Cerebellum (tissue), 4 donors: ENCODE measurements at places on chromosomes 7 and 10. TPM values are rescaled to one million over a fixed set of nuclear protein-coding genes. Genes with fewer than 3 reads are reported as not detected.
A peak's percentile ranks its signal among the peaks of the same experiment; 100 is the strongest.

LRRTM3 gene
- total RNA-seq, result 17.1 TPM

HOXA4 gene
- not detected for total RNA-seq

DNA sequence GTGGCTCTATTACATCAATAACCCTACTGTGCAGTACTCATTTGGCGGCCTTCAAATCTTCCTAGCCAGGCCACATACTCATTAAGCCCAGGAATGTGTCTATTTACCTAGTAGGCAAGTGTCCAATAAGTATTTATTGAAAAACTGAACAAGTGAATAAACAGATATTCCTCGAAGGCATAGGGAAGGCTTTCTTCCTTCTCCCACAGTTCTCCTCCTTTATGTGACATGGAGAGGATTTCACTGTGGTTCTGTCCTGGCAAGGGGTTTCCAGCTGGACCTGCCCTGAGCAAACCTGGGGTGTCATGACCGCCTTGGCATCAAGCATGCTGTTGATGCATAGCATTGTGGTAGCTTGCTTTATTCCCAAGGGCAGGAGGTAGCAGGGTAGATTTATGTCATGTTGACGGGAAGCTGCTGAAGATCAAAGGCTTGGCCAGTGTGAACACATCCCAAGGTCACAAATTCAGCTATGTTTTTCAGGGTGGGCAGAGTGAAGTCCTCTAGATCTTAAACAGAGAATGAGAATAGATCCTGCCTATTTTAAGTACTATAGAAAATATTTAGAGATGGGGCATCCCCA lies 195.1 kb downstream of the INHBA start:
- DNase-seq, result no peak

FANK1 gene
- total RNA-seq, result 4.4 TPM

ZP3 gene
- total RNA-seq, result 0.45 TPM

DNA sequence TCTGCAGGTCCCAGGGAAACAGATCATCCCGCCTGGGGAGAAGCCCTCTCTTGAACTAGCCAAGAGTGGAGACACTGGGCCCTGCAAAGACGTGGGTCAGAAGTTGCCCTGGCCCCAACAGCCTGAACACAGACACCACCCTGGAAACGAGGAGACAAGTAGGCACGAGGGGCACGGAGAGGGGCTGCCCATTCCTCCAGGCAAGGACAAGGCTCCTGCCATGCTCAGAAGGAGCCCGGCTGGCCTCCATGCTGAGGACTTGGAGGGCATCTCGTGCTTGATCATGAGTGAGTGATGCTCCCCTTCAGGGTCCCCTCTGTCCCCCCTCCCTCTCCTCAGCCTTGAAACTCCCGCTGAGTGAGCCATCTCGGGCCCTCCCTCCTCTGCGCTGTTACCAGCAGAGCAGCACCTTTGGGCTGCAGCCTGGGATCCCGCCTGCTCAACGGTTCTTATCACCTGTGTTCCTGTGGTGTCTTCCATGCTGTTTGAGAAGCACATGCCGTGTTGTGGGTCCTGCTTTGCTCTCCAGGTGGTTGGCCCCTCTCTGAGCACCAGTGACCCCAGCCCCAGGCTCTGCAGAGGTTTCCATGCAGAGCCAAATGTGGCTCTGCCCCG lies 544.3 kb downstream of the TCERG1L start:
- no peak for DNase-seq

GRCh38 chr7:150787321-150788281 lies 12.6 kb downstream of the TMEM176B start:
- DNase-seq, result no peak

DNA sequence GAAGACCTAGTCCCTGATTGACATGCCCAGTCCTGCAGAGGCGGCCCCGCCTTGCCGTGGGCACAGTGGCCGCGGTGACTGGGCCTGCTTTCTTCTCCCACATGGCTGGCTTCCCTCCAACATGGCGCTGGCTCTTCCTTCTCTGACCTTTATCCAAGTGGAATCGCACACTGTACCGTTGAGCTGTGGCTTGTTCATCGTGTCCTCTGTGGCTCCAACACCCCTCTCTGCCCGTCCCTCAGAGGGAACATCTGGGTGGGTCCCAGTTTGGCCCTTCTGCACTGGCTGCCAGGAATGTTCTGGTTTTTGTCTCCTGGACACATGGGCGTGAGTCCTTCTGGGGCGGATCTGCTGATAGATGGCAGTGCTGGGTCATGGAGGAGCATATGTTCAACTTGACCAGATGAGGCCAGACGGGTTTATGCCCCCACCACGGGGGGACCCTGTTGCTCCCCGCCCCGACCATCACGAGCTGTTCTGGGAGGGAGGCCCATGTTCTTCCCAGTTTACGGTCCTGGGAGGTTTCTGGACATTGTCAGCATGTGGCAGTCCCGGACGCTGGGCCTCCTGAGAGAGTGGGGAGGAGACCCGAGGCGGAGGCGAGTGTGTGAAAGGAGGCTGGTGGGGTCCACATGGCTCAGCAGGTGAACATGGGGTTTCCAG lies 63.5 kb downstream of the LHPP start:
- peak; percentile 63 for DNase-seq

MACC1 gene
- 0.18 TPM for total RNA-seq

GRCh38 chr10:62264702-62265436 lies 3.8 kb downstream of the RTKN2 start:
- no peak for DNase-seq

DNA sequence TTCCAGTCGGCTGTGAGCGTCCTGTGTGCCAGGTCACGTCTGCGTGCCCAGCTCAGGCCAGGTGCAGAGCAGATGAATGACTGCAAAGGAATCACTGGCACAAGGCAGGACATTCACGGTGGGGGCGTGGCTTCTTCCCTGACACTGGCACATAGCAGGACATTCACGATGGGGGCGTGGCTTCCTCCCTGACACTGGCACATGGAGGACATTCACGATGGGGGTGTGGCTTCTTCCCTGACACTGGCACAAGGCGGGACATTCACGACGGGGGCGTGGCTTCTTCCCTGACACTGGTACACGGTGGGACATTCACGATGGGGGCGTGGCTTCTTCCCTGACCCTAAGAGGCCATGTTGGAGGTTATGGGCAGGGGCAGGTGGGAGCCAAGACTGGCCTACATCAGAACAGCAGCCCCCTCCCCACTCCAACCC lies 64.3 kb downstream of the MYL10 start:
- no peak for DNase-seq

DNA sequence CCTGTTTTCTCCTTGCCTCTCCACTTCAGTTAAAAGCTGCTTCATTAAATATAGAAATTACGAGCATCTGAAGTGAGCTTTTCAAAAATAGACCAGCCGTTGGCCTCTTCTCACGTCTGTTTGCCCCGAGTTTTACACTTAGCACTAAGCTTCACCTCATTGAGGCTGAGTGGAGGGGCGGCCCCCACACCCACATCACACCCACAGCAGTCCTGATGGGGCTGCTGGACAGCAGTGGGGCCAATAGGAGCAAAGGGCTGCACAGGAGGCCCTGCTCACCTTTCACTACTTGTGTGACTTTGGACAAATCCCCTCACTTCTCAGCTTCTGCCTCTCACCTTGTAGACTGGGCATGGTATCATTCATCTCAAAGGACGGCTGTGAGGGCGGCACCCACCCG lies 677.8 kb downstream of the SDK1 start:
- no peak for DNase-seq

TMEM140 gene
- 0.18 TPM for total RNA-seq

DNA sequence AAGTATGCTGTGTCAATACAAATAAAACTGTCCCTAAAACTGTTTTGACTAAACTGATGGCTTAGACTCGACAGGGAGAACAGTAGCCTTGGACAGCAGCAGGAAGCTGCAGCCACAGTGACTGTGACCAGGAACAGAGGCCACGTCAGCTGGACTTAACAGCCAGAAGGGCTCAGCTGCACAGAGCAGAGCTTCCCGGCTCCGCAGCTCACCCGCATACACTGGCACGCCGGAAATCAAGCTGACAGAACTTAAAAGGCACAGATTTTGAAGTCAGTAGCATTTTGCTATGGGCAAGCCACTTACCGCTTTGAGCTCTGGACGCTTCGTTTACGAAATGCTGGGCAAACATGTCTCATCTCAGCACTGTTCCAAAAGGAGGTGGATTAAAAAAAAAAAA lies 769.7 kb upstream of the AUTS2 start:
- no peak for DNase-seq

GRCh38 chr10:120492346-120492745 lies 35.3 kb downstream of the PLPP4 start:
- no peak for DNase-seq

- no peak for DNase-seq
These were observed 535.9 kb upstream of the POT1 start for GRCh38 chr7:125465527-125465926.

DNA sequence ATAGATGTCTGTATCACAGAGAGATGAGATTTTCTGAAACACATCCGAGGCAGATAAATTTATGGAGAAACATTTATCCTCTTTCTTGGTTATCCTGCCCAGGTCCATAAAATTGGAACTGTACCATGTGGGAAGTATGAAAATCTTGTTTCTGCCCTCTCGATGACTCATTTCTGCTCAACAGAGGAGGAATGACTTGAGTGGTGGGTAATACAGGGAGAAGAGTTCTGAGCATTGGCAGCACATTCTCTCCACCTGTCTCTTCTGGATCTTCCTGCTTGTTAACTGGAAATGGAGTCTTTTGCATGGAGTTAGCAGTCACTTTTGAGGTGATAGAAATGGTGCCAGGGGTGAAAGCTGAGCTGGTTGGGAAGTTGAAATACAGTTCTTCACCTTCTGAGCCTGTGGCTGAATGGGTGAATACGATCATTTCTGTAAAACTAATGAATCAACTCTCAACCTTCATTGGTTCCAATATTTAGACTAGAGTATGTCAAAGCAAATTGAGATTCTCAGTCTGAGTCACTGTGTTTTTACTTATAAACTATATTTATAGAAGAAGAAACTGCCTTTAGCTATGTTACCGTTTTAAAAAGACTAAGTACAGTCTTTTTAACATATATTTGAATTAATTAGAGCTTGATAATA lies 945.5 kb downstream of the SORCS3 start:
- DNase-seq, result no peak

- DNase-seq, result no peak
These were observed 491.8 kb upstream of the GHITM start for GRCh38 chr10:83647526-83647925.

- DNase-seq, result no peak
These were observed 228.5 kb upstream of the COBL start for GRCh38 chr7:51545131-51545530.

DNA sequence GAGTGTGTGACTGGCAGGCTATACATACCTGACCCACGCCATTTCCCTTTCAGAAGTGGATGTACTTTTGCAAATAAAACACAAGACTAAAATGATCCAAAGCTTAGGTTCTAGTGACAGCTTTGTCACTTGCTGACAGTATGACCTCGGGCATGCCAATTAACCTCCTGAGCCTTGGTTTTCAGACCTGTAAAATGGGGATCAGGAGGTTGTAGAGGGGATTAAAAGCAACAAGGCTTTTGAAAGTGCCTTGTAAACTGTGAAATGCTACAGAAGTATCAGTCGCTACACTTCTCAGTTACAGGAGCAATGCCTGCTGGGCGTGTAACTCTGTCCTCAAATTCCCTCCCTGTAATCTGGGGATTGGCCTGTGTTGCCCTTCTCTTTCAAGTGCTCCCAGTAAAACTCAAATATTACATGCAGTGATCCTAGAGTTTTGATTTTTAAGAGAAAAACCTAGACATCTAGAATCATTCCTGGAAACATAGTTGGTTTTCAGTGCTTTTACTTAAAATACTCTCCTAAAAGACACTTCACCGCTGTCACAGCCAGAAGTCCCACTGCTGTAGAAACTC lies 8.8 kb upstream of the GRB10 start:
- no peak for DNase-seq

HOXA3 gene
- not detected for total RNA-seq

DNA sequence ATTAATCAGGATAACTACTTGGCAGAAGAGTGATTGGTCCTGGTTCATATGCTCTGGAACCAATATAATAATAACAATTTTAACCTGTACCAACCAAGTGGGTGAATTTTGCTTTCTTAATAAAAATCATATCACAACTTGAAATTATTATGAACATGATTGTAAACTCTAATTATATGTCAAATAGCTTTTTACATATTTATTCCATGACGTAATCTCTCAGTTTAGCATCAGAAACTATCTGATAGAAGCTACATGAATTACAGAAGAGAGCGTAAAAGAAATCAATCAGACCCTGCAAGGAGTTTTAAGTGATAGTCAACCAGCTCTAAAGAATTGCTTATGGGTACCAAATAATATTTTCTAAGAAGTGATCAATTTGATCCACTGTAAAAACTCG lies 10.1 kb downstream of the GNG11 start:
- no peak for DNase-seq

GRCh38 chr7:33630359-33630758 lies 275.0 kb upstream of the BMPER start:
- DNase-seq, result no peak
